ENCODE measurements at places on chromosomes 12 and 14.

GRCh38 chr14:102828151-102828550, 50.9 kb downstream of the TRAF3 start:
- DNase-seq: no peak

GRCh38 chr12:12562016-12562483, 613 bp downstream of the DUSP16 start:
- peak; percentile 8 for DNase-seq

DNA sequence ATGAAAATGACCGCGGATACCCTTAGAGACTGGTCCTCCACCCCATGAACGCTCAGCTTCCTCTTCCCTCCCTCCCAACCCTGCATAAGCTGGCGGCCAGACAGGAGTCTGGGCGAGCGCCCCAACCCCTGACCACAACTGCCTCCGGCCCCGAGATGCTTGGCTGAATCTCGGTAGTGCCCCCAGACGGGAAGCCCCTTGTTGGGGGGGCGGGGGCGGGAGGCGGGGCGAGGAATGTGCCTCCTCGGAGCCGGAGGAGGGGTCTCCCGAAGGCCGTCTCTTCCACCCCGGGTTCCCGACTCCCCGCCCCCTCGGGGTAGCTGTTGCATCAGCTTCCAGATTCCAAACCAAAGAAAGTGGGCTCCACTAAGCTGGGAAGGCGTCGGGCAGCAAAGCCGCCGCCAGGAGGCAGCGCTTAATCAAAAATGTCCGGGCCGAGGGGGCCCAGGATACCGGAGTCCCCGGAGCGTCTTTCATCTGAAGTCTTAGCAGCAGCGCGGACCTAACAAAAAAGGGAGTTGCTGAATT, 7.1 kb upstream of the MRPL52 start:
- DNase-seq: peak; percentile 48

DNA sequence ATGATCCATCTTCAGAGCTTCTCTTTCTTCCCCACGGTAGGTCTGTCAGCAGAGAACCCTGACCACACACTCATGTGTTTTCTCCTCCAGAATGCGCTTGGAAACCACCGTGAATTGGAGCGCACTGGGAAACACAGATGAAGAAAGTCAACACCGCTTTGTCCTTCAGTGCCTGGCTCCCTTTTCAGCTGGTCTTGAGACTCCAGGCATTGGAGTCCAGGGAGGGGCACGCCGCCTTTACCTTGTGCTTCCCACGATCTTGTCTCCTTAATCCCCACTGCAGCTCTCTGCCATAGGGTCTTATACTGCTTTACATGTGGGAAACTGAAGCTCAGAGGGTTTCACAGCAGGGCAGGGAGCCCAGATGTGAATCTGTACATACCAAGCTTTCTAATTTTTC, 1.1 kb downstream of the FAM90A1 start:
- DNase-seq: no peak

- no peak for DNase-seq
Measured at GRCh38 chr12:104955703-104956102, 2.4 kb downstream of the SLC41A2 start.

Measured in stimulated activated CD8-positive, alpha-beta memory T cell treated with anti-CD3 and anti-CD28 coated beads, Interleukin-12 subunit alpha, Interleukin-12 subunit beta, amount 100 ng/mL, for 1 hour (primary cell).